ENCODE measurements at places on chromosomes 11 and 22.

GRCh38 chr11:88555829-88556202 is 218.3 kb upstream of the CTSC start:
- no peak for DNase-seq

DNA sequence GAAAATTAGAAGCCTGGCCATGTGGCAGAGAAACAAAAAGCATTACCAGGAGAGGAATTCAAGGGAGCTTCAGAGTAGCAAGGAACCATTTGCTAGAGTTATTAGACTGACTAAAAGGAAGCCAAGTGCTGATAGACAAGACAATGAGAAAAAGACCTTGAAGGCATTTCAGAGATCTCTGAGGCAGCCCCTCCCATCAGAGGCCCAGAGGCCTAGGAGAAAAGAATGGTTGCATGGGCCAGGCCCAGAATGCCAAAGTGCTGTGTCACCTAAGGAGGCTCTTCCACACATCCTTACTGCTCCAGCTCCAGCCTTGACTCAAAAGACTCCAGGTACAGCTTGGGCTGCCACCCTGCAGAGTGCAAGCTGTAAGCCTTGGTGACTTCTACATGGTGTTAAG is 61.8 kb upstream of the POU2AF2 start:
- DNase-seq: no peak

DNA sequence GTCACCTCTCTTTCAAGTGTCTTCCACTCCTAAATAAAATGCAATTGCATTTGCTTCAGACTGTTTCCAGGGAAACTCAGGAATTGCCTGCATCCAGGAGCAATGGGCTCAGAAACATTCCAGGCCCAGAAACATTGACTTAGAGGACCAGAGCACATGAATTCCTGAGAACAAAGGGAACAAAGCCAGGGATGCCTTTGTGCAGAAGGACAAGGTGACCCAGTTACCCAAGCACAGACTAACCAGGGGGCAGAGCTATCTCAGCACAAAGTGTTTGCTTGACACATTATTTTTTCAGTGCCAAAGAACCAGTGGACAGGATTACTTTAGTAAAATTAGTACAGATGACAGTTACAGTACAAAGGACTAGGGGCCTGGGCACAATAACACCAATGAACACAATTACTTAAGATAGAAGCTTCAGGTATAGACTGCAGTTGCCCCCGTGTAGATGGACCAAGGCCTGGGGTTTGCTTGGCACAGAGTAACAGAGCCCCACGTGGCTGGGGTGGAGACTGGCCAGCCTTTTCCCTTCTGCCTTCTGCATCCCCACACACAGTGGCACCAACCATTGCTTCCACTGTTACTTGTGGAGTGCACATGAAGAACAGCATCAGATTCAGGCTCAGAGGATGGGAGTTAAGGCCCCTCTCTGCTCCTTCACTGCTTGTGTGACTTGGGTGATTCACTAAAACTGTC is 500.8 kb downstream of the INSC start:
- DNase-seq: no peak

DNA sequence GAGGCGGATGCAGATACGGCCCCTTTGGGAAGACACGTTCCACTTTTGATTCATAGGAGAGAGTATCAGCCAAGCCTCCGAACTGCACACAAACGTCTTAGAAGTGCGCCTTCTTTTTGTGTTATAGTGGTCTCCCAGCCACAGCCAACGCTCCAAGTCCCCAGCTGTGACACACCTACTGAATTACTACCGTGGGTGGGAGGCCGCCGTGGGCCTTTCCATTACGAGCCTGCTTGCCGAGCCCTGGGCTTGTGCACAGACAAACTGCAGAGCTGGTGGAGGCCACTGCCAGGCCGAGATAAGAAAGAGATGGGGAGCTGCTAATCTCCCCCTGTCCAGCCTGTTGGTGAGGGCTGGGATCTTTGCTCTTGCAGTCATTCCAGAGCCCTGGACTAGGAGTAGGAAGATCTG is 761 bp downstream of the HMBS start:
- no peak for DNase-seq

- no peak for DNase-seq
Measured at GRCh38 chr22:22981670-22982571, 88.4 kb upstream of the GNAZ start.

- no peak for DNase-seq
Measured at GRCh38 chr11:26974069-26974783, 19.7 kb upstream of the FIBIN start.

- no peak for DNase-seq
Measured at GRCh38 chr11:118885831-118886565, 2.3 kb downstream of the CXCR5 start.

GRCh38 chr11:133162227-133162626 is 370.1 kb downstream of the OPCML start:
- no peak for DNase-seq

DNA sequence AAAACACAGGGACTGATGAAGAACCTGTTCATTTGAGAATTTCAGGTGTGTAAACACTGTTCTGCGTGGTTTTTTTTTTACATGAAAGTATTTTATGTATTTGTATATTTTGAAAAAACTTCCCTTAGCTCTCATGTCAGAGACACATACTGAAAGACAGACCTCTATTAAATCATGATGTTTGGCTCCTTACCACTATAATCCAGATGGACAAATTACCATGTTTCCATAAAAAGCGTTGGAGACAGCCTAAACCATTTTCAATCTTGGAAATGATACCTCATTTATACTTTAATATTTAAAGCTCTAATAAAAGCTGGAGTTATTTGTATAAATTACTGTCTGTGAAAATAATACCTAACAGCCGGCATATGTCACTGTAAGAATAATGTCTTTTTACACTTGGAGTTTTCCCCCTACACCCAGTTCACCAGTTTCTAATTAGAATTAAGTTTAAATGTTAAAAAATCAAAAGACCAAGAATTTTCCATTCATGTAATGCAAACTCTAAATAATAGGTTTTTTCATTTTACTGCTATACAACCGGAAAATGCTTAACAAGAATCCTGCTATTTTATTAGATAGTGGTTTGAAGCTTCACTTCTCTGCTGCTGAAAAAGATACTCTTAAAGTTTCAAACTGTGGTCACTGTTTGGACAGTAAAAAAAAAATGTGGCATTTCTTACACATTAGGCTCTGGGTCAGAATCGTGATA is 30.8 kb downstream of the APLP2 start:
- DNase-seq: no peak

GRCh38 chr11:68436985-68437926 is 23.3 kb upstream of the PPP6R3 start:
- no peak for DNase-seq

DNA sequence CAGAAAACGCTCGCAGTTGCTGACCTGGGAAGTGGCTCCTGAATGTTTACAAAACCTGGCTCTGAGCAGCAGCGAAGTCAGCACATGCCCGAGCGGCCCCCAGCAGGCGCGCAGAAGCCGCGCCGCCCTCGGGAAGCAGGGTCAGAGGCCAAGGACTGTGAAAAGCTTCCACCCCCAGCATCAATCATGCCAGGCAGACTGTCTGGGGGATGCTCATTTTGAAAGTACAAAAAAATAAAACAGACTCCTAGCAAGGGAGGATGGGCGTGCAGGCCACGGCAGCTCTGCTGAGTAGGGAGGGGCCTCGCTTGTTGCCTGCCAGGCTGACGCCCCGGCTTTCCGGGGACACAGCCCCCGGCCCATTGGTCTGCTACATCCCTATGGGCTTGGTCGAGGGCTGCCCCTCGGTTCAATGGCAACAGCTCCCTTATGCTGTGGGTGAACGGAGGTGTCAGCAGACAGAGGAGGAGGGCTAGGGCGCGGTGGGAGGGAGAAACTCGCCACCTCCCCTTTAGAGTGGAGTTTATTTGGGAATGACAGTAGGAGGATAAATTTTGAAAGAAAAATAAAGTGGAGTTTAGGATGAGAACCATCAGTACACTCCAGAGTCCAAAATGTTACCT is 37.7 kb upstream of the GNB1L start:
- DNase-seq: peak; percentile 63

DNA sequence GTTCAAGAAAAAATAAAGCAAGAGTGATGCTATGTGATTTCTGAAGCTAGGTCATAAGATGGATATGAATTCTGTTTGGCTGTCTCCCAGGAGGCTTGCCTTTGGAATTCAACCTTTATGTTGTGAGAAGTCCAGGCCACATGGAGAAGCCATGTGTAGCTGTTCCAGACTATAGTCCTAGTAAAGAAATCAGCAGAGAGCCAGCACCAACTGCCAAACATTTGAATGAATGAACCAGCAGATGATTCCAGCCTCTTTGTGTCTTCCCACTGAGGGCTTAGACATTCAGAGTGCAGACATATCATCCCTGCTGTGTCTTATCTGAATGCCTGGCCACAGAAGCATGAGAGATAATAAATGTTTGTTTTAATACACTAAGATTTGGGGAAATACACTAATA is 1150.6 kb downstream of the DLG2 start:
- no peak for DNase-seq

DNA sequence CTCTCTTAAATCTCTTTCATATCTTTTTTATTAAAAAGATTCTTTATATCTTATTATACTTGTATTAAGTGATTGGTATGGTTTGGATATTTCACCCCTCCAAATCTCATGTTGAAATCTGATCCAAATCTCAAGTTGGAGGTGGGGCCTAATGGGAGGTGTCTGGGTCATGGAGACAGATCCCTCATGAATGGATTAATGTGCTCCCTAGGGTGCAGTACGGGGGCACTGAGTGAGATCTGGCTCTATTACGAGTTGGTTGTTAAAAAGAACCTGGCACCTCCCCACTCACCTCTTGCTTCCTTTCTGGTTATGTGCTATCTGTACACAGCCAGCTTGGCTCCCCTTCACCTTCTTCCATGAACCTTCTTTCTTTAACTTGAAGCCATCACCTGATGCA is 149.6 kb downstream of the CWF19L2 start:
- DNase-seq: no peak

GRCh38 chr11:104531894-104532293 is 366.4 kb downstream of the CASP12 start:
- no peak for DNase-seq

DNA sequence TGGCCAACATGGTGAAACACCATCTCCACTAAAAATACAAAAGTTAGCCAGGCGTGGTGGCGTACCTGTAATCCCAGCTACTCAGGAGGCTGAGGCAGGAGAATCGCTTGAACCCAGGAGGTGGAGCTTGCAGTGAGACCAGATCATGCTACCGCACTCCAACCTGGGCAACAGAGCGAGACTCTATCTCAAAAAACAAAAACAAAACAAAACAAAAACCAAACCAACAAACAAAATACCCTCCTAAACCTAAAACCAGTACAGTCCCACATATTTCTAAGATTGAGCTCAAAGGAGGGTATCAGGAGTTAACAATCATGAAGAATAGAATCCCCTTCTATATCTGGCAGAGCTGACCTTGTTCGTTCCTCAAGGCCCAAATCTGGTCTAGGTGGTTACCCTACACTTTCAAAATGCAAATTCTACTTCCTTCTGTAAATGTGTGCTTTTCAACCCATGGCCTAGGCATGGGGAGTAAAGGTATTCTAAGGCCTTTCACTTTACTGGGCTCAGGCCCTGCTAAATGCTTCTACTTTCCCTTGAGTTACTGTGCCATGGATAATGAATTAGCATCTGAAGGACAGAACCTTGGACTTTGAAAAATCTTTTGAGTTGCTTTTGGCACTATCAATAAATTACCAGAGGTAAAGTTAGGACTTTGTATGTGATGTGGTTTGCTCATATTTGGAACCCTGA is 10.4 kb upstream of the PPP2R1B start:
- no peak for DNase-seq

- DNase-seq: no peak
Measured at GRCh38 chr11:29781268-29781667, 235.6 kb downstream of the KCNA4 start.

DNA sequence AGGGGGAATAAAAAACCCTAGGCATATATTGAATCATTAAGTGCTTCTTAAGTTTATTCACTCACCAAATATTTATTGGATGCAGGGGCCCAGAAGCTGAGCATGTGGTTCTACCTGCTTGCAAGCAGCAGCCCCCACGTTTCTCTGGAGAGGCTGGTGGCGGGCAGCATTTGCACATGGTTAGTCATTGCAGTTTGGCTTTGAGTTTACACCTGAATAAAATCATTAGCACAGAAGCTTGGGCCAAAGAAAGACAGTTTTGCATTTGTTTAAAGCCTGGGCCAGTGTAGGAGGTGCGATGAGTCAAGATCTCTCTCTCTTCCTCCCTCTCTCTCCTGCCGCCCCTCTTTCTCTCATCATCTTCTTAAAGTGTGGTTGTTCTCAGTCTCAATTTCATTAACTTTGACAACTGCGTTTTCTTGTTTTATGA is 72.6 kb downstream of the C22orf31 start:
- DNase-seq: peak; percentile 36

- DNase-seq: no peak
Measured at GRCh38 chr22:38104084-38104483, 6.4 kb downstream of the BAIAP2L2 start.

GRCh38 chr22:30628491-30628890 is 7.1 kb upstream of the SLC35E4 start:
- no peak for DNase-seq

DNA sequence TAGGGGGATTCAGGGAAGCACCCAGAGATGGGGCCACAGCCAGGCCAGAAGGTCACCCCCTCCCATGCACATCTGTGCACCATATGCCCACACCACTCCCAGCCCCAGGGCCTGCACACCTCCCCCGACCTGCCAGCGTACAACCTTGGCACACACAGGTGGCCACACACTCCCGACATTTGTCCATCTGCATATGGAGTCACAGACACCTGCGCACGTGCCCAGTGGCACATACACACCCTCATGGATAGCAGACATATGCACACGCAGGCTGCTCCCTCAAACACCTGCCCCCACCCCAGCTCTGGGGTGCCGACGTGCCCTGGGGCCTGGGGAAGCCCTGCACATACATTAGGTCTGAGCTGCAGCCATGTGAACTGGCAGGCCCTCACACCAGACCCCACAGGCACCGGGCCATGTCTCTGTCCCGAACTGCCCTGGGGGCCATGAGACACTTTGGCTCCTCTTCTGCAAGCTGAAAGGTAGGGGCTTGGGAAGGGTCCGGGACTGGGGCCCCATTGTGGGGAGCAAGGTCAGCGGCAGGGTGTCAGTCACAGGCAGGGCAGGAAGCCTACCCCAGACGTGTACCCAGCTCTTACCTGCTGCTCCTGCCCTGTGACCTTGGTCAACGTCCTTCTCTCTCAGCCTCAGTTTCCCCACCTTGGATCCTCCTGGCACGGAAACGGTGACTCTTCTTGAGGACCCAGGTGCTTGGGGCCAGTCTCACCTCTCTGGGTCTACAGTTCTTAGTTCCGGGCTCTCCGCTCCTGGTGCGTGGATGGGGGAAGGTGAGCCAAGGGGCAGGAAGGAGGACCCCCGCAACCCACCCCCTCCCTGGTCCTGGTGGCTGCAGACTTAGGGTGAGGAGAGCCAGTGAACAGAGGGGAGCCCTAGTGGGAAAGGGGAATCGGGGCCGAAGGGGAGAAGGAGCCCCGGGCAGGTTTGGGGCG is 579 bp upstream of the CABP7 start:
- DNase-seq: no peak

GRCh38 chr11:90288212-90288821 is 65.5 kb upstream of the CHORDC1 start:
- DNase-seq: no peak

All from activated T-cell treated with anti-CD3 and anti-CD28 coated beads for 48 hours (primary cell).